ENCODE measurements at places on chromosomes 4 and X.

GRCh38 chr4:112859456-112860184 is 189.8 kb upstream of the ANK2 start:
- DNase-seq = no peak

GRCh38 chrX:12919051-12919450 is 12.6 kb downstream of the TLR8 start:
- no peak for DNase-seq

DNA sequence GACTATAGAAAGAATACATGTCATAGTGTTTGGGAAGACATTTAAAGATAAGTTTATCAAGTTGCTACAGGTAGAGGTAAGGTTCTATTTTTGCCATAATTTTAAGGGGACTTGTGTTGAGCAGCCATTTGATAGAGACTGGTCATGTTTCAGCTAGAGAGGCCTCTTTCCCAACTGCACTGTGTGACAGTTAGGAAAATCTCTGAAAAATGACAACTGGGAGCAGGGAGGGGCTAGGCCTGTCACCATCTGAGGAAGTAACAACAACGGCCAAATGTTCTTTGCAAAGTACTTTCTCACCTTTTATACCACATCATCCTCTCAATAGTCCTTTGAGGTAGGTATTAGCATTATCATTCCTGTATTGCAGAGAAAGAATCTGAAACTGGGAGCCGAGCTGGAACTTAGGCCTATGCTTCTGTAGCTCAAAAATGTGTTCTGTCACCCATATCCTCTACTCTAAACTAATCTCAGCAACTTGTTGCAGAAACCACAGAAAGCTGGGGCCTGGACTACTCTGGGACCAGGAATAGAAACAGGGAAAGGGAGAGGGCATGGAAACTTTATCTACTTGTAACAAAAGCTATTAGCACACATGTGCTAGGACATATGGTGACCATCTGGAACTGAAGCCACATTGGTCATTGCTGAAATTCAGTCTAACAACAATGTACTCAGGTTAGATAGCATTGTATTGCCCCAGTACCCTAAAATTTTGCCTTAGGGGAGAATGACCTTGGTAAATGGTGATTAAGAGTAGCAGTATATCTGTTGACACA is 198.9 kb downstream of the MID1IP1 start:
- no peak for DNase-seq

DNA sequence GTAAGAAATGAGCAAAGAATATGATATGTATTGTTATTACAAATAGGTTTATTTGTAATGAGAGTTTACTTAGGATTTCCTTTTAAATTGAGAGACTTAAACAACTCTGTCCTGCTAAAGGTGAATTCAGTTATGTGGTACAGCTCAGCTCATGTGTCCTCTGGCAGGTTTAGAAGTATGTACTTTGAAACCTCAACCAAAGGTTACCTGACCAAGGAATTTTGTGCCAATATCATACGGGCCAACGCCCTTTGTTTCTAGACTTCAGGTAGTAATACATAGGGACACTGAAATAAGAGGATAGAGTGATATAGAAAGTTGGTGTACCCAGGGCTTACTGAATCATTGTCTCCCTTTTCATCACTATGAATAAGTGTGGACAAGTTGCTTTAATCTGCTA is 25.7 kb downstream of the SLAIN2 start:
- no peak for DNase-seq

DNA sequence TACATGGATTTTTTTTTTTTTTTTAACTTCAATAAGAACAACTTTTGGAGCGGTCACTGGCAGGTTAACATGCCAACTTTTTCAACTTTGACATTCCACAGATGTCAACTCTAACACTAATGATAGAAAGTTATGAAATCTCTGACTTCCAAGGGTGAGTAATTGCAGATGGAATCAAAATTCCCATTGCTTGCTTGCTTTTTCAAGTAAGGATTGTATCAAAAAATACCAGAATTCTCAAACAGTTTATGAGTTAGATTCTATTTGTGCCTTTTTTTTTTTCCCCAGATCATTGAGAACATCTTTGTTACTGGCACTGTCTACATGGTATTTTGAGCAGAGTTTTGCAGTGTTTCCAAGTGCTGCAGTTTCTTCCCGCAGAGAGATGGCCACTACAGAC is 50.3 kb upstream of the OTUD4 start:
- DNase-seq = no peak

DNA sequence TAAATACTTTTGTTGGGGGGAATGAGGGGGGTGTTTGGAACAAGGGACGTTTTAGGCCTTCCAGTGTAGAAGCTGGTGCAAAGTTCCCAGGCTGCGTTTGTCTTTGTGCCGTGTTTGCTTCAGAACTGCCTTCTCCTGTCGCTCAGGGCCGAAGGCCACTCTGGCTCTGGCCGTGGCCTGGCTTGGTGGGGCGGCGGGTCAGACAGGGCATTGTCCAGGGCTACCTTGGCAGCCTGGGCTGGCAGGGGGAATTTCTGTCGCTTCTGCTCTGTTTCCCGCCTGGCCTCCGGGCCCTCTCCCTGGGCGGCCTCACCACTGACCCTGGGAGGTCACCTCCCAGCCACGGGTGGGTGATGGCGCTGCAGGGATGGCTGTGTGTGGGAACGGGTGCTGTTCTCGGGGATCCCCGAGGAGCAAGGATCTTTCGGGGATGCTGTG is 140.0 kb downstream of the COL4A6 start:
- DNase-seq = no peak

DNA sequence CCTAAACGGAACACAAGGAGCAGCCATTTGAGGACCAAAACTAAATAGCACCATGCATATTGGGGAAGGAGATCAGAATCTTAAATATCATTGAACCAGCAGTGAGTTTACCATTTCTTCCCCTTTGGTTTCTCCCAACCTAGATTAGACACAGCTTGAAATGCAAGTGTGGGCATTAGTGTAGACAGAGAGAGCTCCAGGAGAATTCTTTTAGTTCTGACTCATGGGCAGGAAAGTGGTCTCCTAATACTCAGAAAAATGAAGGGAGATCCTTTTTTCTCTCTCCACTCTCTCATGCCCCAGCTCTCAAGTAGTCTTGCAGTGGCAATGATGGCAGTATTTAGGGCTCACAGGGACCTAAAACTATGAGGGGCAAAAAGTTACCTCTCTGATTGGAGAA is 567.9 kb downstream of the INPP4B start:
- DNase-seq = no peak

DNA sequence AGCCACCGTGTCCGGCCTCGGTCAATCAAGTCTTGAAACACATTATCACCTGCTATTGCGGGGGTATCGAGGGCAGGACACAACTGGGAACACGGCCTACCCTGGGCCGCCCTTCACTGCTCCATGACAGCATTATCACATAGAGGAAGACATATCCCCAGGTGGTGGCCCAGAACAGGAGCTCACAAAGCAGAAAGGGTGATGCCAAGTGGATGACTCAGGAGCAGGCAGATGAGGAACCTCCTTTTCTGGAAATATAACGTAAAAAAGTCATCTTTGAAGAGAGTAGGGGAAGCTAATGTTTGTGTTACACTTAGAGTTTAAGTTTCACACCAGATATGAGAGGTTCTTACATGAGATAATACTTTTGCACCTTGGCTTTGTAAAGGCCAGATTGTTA is 5.3 kb upstream of the SUPT20HL1 start:
- DNase-seq = no peak

GRCh38 chr4:185712350-185713024 is 99.5 kb downstream of the SORBS2 start:
- no peak for DNase-seq

DNA sequence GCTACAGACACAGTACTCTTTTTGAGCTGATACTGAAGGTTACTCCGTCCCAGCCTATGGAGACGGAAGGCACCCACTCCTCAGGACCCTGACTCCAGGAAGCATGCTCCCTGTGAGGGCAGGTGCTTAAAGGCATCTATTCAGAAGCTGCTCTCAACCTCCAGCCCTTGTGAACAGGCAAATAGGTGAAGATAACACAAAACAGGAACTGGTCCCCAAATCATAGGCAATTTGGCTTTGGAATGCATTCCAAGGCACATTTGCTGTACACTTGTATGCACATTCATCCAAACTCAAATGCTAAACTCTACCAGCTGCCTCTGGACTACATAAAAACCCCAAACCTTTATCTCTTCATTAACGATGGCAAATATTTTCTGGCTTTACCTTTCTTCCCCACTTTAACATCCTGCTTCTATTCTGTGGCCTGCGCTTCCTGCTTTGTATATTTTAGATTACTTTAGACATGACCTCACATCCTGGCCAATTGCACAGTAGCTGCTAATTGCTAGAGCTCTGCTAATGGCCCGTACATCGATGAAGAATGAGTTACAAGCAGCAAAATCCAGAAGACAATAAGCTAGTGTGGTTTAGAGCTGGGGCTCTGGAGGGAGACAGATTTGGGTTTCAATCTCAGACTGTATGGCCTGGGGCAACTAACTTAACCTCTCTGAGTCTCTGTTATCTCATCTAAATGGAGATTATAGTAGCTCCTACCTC is 3.2 kb downstream of the SEL1L3 start:
- DNase-seq = no peak

GRCh38 chr4:102860611-102861324 is 8.0 kb upstream of the CISD2 start:
- DNase-seq = no peak

DNA sequence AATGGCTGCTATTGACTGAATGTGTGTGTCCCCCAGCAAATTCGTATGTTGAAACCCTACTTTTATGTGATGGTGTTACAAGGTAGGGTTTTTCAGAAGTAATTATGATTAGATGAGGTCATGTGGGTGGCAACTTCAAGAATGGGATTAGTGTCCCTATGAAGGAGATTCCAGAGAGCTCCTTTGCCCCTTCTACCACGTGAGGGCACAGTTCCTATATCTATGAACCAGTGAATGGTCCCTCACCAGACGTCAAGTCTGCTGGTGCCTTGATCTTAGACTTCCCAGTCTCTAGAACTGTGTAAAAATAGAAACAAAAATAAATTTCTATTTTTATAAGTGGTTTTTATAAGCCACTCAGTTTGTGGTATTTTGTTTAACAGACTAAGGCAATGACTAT is 1137.6 kb upstream of the IGFBP7 start:
- DNase-seq = no peak

DNA sequence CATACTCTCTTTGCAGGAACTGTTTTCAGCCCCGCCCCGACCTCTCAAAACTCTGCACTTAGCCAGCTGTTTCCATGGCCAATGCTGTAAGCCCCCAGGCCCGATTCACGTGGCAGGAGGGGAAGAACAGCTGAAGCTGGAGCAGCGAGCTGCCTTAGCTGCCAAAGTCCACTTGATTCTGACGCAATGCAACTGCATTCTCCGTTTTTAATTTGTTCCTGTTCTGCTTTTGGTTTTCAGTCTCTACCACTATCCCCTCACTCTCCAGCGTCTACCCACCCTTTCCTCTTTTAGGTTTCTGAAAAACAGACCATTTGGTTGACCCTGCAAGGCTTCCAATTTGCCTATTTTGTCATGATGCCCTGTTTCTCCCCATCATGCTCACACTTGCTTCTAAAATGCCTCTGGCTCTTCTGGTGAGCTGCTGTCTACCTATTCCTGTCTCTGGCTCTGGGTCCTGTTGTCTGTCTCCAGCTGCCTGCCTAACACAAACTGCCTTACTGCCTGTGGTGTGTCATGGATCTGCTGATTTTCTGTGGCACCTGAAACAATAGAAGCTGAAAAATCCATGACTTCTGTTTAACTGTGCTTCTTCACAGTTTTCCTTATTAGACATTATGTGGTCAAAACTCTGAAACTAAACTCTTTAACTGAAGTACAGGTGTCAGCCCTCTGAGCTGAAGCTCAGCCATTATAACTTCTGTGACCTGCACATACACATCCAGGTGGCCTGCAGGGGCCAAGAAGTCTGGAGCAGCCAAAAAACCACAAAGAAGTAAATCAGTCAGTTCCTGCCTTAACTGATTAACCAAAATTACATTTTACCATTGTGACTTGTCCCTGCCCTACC is 160.5 kb upstream of the AGTR2 start:
- DNase-seq = peak; percentile 36

DNA sequence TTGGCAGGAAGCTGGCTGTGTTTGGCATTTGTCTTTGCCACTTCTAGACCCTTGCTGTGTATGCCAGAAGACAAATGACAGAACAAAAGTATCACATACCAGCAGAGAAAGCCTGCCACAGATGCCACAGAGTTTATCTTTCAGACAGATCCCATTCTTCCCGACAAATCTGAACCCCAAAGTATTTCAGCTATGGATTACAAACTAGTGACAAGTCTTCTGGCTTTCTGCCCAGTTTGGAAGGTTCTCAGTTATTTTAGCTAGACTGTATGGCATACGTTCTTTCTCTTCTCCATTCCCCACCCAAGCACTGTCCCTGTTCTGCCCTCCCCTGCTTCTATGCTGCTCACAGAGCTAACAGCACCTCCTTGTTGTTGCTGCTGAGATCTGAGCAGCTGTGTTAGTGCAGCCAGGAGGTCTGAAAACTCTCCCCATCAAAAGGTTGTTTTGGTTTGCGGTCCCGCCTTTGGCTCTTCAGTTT is 236.7 kb downstream of the FRAS1 start:
- no peak for DNase-seq

GRCh38 chr4:33188733-33189132 is 2468.6 kb downstream of the PCDH7 start:
- no peak for DNase-seq

GRCh38 chr4:129916991-129917390 is 821.0 kb downstream of the C4orf33 start:
- no peak for DNase-seq

DNA sequence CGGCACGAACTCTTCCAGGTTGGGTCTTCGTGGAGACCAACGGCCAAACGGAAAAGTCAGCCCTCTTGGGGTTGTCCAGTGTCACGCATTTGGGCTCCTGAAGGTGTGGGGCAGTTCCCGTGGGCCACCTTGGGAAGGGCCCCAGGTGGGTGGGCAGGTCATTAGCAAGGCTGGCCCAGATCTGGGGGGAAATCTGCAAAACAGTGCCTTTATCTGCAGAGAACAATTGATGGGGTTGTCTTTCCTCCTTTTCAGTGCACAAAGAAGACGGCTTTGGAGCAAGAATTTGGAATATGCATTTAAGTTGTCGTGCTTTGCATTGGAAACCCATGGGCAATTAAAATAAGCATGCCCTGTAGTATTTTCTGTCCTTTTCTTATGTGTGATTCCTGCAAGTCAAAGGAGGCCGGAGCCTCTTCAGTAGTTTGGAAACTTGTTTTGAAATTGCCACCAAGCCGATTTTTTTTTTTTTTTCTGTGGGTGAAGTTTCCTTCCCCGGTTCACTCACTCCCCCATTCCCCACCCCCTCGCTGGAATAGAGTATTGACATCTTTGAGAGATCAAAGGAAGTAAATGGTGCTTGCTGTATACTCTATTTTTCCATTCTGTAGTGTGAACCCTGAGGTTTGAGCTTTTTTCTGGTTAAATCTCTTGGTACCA is 9.8 kb downstream of the ZIC3 start:
- DNase-seq = no peak

- DNase-seq = no peak
Measured at GRCh38 chr4:8267077-8267476, 2.5 kb upstream of the HTRA3 start.
